ENCODE measurements at places on chromosomes 5 and 9.

DNA sequence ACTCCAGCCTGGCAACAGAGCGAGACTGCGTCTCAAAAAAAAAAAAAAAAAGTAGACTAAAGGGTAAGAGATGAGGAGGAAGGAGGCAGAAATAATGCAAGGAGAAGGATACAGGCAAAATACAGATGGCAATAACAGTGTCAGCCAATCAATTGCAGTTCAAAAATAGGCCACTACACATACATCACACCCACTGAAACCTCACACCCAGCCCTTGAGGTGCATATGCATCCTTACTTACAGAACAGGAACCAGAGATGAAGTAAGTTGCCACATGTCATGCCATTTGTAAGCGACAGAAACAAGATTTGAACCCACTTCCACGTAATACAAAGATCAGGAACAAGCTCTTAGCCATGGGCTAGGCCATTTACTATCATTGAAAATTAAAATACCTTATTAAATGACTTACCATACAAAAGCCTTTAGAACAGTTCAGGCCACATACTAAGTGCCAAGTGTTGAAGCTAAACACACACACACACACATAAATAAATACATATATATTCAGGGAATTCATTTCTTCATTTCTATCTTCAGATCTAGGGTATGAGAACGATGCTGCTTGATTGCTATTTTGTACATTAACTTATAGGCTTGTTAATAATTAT lies 98.4 kb downstream of the FNBP1 start:
- DNase-seq: peak; percentile 71

GRCh38 chr9:124975131-124975530 lies 34.2 kb upstream of the GOLGA1 start:
- no peak for DNase-seq

DNA sequence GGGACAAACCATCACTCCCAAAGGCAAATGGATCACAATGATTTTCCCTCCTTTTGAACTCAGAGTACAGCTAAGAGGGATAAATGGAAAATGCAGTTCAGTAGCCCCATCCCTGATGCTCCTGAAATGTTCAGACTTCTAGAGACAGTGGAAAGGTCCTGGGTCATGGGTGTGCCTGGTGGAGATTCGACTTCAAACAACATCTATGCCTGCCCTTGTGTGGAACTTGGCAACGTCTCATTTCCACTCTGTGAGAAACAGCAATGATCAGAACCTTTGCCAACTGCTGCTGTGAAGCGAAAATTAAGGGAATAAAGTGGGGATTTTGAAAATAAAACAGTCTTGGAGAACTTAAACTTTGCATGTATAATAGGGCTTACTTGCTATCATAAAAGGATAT lies 778.1 kb downstream of the SEMA5A start:
- no peak for DNase-seq

GRCh38 chr5:38807570-38808483 lies 38.0 kb upstream of the OSMR start:
- no peak for DNase-seq

- DNase-seq: no peak
Observed at GRCh38 chr5:73265641-73266040, 92.6 kb downstream of the TMEM174 start.
